Left hindlimb (tissue), 1 donor: ENCODE measurements at places on chromosomes 16 and 17.

DNA sequence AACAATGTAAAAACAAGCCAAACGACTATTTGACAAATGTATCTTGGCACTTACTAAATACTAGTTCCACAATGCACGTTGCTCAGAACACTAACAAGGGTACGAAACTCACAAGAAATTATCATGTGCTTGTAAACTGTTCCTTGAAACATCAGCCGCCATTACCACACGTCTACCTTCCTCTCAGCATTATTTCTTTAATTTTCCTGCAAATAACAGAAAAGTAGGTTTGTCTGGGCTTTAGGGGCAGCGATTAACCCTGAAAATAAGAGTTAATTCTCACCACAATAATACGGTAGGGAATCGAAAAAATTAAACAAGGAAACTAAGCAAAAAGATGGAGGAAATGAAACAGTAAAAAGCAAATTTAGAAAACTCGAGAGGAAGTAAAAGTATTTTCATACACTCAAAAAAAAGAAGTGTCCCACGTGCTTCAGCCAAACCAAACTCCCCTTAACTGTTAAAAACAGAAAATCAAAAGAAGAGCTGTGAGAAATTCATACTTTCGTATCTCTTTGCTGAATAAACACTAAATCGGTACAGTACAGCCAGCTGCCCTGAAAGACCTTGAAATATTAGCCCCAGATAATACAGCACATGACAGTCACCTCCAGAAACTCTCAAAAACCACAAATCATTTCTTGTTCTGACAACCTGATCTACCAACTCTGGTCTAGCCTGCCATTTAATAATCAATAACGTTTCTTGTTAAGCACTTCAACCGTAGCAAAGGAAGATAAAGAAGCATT lies 1.2 kb downstream of the ARHGAP17 start:
- no peak for DNase-seq

- no peak for DNase-seq
Measured at GRCh38 chr17:62882284-62882683, 74.2 kb upstream of the MARCHF10 start.

GRCh38 chr16:15682105-15682570 lies 32.1 kb downstream of the NDE1 start:
- DNase-seq, result no peak

- no peak for DNase-seq
Measured at GRCh38 chr16:29656688-29657523, 6.1 kb upstream of the SPN start.

- DNase-seq, result no peak
Measured at GRCh38 chr16:82071421-82071820, 36.4 kb downstream of the HSD17B2 start.

DNA sequence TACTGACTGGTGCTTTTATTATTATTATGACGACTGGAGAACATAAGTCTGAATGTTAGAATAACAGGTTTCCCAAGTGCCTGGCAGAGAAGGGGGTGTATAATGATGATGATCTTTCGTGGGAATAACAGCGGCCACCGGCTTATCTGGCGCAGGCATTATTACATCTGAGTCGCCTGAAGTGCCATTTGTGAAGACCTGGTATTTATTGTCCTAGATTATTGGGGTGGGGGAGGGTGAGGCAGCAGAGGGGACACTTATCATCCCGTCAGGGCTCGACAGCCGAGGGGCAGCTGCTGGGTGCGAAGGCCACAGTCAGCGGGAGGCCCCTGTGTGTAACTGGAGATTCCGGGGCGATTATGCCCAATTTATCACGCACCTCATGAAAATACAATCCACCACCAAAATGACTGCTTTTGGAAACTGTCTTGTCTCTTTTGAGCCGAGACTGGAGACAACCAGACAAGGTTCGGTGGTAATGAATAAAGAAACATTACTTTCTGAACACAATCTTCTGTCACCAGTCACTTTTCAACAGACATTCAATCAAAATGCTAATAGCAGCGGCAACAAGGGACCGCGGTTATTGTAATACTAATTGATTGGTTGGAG lies 199.3 kb downstream of the CCDC182 start:
- no peak for DNase-seq

DNA sequence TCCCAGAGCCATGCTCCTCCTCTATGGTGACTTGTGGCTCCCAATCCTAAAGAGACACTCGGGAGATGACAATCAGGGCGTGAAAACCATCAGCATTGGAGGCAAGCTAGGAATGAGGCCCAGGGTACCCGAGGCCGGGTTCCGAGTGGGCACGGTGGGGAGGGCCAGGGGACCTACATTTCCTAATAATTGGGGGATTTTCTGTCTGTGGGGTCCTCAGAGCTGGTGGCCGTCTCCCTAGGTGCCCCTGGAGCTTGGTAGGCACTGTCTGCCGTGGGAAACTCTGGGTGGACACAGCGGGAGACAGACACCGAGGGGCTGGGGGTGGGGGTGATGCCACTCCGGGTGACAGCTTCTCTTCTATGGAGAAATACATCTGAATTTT lies 312.5 kb upstream of the TNRC6C start:
- DNase-seq, result no peak

DNA sequence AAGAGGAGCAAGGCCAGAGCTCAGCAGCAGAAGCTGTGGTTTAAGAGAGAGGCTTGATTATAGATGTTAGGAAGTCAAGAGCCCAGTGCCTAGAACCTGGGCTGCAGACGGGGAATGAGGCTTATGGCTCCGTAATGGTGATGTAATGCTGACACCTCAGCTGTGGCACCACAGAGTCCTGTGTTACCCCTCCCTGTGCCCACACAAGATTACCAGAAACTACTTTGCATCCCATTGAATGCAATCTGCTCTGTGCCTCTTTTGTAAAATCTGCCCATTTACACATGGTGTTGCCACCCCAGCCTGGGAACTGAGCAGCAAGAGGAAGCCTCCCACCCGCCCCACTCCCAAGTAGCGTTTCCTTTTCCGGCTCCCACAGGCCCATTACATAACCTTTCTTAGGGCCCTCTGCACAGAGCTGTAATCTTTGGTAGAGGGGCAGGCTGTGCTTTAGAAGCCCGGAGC lies 57.0 kb downstream of the PITPNC1 start:
- no peak for DNase-seq

DNA sequence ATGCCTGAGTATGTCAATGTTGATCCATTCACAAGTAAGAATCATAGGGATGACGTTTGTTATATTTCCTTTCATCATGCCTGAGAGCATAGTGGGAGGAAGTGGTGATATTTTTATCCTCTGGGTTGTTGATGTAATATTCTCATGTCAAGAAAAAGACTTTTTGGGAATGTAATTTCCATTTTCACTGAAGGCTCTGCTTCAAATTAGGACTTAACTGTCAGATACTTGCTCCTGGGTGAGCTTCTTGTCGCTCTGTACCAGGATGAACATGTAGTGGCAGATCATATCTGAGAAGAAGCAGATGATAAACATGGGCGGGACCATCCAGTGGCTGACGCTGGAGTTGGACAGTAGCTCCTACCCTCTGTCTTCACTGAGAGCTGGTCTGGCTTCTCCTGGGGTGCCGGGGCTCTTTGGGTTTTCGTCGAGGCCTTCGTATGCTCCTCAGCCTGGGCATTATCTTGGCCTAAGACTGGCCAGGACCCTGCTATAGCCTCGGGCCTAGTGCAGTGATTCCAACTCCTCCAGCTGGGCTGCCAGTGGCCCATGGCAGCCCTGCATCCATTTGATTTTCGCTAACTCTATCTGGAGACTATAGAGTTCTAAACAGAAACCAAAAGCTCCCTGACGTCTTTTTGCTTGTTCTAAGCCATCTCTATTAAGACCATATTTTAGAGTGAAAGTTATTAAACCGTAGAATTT lies 19.7 kb downstream of the CYB5B start:
- DNase-seq, result no peak

DNA sequence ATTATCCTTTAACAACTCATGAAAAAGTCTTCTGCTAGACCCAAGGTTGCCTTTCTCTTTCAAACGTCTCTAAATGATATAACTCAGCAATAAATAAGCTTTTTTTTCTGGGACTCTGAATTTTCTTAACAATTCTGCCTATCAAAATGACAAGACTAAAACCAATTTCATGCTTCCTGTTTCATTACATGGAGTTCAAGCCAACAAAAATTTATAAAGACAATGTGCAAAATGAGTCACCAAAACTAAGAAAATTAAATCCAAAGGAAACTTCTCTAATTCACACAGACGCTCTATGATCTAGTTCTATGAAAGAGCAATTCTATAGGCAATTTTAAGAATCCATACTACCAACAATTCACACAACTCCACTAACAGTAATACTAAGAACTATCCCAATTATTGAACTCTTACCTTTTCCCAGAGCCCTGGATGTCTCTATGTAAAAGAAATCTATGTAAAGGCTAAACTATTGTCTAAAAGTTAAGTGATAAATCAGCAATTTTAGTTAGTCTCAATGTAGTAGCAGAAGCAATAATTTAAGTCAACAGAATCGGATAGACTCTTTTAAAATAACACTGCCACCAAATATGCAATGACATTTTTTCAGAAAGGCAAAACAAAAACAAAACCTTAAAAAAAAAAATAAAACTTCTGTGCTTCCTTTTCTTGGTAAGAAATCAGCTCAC lies 44.2 kb downstream of the ZZEF1 start:
- DNase-seq, result no peak

DNA sequence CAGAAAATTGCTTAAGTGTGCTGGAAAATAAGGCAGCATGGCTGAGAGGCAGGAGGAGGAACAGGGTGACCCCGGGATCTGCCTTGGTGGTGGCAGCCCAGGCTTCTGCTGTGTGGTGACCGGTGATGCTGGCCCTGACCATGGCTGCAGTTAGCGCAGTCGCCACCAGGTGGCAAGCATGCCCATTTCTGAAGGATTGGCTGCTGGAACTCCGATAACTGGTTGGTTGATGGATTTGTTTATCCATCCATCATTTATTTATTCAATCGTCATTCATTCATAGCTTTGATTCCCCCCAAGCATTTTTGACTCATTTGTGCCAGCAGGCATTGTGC lies 29.1 kb upstream of the ITGA3 start:
- DNase-seq, result peak; percentile 81

DNA sequence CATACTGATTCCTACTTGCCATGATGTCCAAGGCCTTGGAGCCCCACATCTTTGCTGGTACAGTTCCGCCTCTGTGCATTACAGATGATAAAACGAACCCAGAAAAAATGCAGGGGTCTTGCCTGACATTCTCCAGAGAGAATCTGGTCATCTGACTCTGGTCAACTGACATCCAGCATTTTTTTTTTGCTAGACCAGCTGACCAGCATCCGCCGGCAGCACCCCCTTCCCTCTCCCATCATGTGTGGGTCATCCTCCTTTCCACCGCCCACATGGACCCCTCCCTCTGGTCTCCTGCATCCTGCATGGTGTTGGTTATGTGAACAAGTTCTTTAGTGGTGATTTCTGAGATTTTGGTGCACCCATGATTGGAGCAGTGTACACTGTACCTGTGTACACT lies 47.1 kb downstream of the CDH1 start:
- DNase-seq, result no peak
